CD4-positive, alpha-beta T cell (primary cell): ENCODE measurements at places on chromosomes 13 and 19. TPM values are rescaled to one million over a fixed set of nuclear protein-coding genes. Genes with fewer than 3 reads are reported as not detected.
A peak's percentile ranks its signal among the peaks of the same experiment; 100 is the strongest.

- no peak overlapping the region for H3K4me3 ChIP-seq
- H3K27me3 ChIP-seq, result no peaks in the 10 kb centered on the region
- no peak for DNase-seq
- no peaks in the 10 kb centered on the region for H3K36me3 ChIP-seq
- H3K27ac ChIP-seq, result no peak overlapping the region
These were observed 71.4 kb upstream of the CLDN10 start for GRCh38 chr13:95480791-95481780.

DNA sequence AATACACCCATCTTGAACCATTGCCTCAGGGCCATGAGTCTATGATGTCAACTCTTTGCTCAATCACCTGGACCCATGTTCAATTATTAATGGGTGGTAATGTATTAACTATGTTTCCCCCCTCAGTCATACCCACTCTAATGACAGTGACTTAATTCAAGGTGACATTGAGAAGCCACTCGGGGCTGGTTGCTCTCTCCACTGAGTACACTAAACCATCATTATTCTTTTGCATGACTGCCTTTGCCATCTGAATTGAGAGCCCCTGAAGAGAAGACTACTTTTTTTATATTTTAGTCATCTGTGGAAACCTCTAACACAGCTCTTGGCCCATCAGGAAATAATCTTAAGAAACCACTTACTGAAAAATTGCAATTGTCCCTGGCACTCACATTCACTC lies 139.2 kb upstream of the SOX21 start:
- H3K36me3 ChIP-seq, result no peaks in the 10 kb centered on the region
- DNase-seq, result no peak
- peaks cover 3% of the 10 kb centered on the region for H3K27me3 ChIP-seq
- no peaks in the 10 kb centered on the region for H3K4me1 ChIP-seq
- no peak overlapping the region for H3K4me3 ChIP-seq

DNA sequence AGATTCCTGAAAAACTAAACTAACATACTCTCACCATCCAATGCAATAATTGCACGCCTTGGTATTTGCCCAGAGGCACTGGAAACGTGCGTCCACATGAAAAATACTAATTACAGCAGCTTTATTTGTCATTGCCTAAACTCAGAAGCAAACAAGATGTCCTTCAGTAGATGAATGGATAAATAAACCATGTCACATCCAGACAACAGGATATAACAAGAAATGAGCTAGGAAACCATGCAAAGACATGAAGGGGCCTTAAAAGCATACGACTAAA lies 25.0 kb downstream of the ELL start:
- no peak for DNase-seq
- peaks cover 100% of the 10 kb centered on the region for H3K4me1 ChIP-seq
- H3K4me3 ChIP-seq, result no peak overlapping the region
- no peaks in the 10 kb centered on the region for H3K27me3 ChIP-seq
- H3K36me3 ChIP-seq, result peaks cover 9% of the 10 kb centered on the region
- peak overlapping the region; percentile 62 for H3K27ac ChIP-seq

Gene TNFSF13B
- total RNA-seq, result 1.6 TPM

DNA sequence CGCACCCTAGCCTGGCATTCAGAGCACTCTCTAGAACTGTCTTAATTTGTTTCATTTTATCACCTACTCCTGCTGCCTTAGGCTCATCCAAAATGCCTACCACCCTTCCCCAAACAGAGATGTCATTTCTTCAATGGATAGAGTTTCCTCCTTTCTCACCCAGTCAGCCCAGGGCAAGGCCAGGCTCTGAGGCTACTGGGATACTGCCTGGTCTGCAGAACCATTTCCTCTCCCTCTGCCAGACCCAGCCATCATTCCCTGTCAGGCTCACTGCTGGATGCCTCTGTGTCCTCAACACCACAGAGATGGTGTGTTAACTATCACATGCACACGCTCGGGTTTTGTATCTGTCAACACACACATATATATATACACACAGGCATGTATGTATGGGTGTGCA lies 47.2 kb downstream of the C13orf42 start:
- no peaks in the 10 kb centered on the region for H3K36me3 ChIP-seq
- DNase-seq, result no peak
- peaks cover 6% of the 10 kb centered on the region for H3K27me3 ChIP-seq
- H3K27ac ChIP-seq, result no peak overlapping the region
- H3K4me3 ChIP-seq, result no peak overlapping the region
- H3K4me1 ChIP-seq, result peaks cover 3% of the 10 kb centered on the region

DNA sequence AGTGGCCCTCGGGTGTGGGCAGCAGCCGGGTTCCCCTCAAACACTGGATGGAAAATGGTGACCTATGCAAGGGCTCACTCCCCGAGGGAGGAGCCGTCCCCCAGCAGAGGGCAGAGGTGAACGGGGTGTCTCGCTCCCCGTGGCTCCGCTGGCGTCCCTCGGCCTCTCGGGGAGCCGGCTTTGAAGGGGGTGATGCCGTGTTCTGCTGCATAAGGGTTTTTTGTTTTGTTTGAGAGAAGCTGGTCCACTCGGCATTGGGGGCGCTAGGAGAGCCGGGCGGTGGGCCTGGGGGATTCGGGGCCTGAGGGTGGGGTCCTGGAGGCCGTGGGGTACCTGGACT lies 4.0 kb downstream of the EFNA2 start:
- H3K36me3 ChIP-seq, result no peaks in the 10 kb centered on the region
- H3K27ac ChIP-seq, result no peak overlapping the region
- H3K4me1 ChIP-seq, result peaks cover 15% of the 10 kb centered on the region
- DNase-seq, result no peak
- peaks cover 70% of the 10 kb centered on the region for H3K27me3 ChIP-seq

Gene DNAJB1
- 666 TPM for total RNA-seq

Gene SULT2B1
- not detected for total RNA-seq

Gene KLK12
- total RNA-seq, result not detected

Gene KIR2DL3
- total RNA-seq, result not detected

DNA sequence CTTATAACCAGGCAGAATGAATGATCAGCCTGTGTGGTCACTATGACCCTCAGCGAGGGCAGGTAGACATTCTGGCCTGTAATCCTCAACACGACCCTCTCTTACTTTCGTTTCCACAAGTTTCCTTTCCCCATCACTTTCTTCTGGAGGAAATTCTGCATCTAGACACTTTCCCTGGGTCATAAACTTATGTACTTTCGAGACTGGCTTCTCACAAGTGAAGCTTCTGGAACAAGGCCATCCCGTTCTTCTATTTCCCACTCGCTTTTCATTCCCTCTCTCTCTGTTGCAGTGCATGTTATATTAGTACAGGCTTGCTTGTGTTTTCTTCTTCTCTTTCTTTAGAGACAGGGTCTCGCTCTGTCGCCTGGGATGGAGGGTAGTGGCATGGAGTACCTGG lies 23.1 kb upstream of the KL start:
- H3K4me1 ChIP-seq, result no peaks in the 10 kb centered on the region
- H3K27me3 ChIP-seq, result no peaks in the 10 kb centered on the region
- no peak overlapping the region for H3K27ac ChIP-seq
- no peak for DNase-seq
- H3K4me3 ChIP-seq, result no peak overlapping the region
- H3K36me3 ChIP-seq, result no peaks in the 10 kb centered on the region

GRCh38 chr13:29099781-29100406 lies 279.8 kb downstream of the MTUS2 start:
- no peak overlapping the region for H3K27ac ChIP-seq
- DNase-seq, result no peak
- no peaks in the 10 kb centered on the region for H3K36me3 ChIP-seq
- no peaks in the 10 kb centered on the region for H3K27me3 ChIP-seq

GRCh38 chr19:54532528-54532927 lies 29.9 kb downstream of the LAIR2 start:
- H3K4me3 ChIP-seq, result no peak overlapping the region
- no peak for DNase-seq
- no peaks in the 10 kb centered on the region for H3K4me1 ChIP-seq
- no peak overlapping the region for H3K27ac ChIP-seq
- peaks cover 8% of the 10 kb centered on the region for H3K27me3 ChIP-seq

- H3K27ac ChIP-seq, result no peak overlapping the region
- no peak for DNase-seq
- H3K4me1 ChIP-seq, result no peaks in the 10 kb centered on the region
- H3K27me3 ChIP-seq, result no peaks in the 10 kb centered on the region
- H3K36me3 ChIP-seq, result peaks cover 42% of the 10 kb centered on the region
These were observed 20.5 kb downstream of the EPS8L1 start for GRCh38 chr19:55096061-55096701.

Gene B3GNT8
- total RNA-seq, result 1.2 TPM

Gene OR10H1
- not detected for total RNA-seq

Gene CACNG8
- not detected for total RNA-seq

DNA sequence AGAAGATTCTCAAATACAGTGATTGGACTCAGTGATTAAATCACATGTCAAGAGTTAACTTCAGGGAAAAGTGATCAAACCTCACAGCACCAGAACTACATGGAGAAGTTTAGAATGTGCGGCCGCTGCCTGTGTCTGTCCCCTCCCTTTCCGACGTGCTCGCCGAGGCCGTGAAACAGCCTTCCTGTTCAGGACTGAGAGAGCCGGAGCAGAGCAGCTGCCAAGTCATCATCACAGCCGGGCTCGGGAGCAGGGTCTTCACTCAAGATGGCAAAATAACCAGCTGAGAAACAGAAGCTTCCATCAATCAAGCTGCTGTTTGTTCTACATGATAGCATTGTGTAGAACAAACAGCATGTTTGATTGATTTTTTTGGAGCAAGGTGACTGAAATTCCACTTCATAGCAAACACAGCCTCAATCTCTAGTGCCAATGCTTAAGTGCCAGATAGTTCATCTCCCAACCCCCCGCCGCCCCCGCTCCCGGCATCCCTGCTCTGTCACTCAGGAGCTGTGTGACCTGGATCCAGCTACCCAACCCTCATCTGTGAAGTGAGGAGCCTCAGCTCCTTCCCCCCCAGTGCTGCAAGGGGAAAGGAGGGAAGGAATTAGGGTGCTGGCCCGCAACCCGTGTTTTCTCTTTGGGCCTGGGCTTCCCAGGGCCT lies 70.6 kb downstream of the HSPH1 start:
- no peaks in the 10 kb centered on the region for H3K36me3 ChIP-seq
- no peak overlapping the region for H3K27ac ChIP-seq
- no peaks in the 10 kb centered on the region for H3K4me1 ChIP-seq
- H3K27me3 ChIP-seq, result no peaks in the 10 kb centered on the region
